GM12891 (cell line): ENCODE measurements at places on chromosomes 5 and 9.

DNA sequence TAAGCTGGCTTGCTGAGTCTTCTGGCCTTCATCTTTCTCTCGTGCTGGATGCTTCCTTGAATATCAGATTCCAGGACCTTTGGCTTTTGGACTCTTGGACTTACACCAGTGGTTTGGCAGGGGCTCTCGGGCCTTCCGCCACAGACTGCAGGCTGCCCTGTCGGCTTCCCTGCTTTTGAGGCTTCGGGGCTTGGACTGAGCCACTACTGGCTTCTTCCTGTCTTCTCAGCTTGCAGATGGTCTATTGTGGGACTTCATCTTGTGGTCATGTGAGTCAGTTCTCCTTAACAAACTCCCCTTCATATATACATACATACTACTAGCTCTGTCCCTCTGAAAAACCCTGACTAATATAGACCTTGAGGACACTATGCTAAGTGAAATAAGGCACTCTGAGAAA lies 78.3 kb upstream of the SSBP2 start:
- DNase-seq = no peak

- DNase-seq = no peak
Measured at GRCh38 chr9:104783588-104783987, 19.7 kb downstream of the NIPSNAP3B start.

- no peak for DNase-seq
Measured at GRCh38 chr9:79007701-79008483, 563.9 kb upstream of the TLE4 start.

DNA sequence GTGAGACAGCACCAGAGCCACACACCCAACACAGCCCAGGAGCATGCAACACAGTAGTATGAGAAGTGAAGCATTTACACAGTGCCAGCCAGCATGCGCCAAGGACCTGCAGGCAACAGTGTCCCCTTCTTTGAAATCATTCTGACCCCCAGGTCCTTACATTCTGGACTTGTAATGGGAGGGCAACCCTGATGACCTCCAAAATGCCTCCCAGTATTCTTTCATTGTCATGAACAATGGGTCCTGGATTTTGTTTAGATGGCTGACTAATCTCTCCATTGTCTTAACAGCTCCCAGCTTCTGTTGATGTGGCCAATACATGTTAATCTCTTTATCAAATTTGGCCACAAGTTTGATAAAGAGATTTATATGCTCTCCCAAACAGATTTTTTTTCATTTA lies 417.1 kb downstream of the DMRTA1 start:
- DNase-seq = no peak

- no peak for DNase-seq
Measured at GRCh38 chr5:171450423-171451331, 31.2 kb downstream of the FGF18 start.

- DNase-seq = no peak
Measured at GRCh38 chr5:96885518-96886338, 9.4 kb downstream of the ERAP2 start.

DNA sequence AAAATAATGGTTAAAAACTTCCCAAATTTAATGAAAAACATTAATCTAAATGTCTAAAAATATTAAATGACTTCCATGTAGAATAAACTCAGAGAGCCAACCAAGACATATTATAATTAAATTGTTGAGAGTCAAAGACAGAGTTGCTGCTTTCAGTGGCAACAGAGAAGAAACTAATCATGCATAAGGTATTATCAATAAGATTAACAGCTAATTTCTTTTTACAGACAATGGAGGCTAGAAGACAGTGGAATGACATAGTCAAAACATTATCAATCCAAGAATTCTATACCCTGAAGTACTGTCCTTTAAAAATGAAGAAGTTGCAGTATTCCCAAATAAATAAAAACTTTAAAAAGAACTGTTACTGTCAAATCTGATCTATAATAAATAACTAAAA lies 268.7 kb downstream of the IRX2 start:
- DNase-seq = no peak

DNA sequence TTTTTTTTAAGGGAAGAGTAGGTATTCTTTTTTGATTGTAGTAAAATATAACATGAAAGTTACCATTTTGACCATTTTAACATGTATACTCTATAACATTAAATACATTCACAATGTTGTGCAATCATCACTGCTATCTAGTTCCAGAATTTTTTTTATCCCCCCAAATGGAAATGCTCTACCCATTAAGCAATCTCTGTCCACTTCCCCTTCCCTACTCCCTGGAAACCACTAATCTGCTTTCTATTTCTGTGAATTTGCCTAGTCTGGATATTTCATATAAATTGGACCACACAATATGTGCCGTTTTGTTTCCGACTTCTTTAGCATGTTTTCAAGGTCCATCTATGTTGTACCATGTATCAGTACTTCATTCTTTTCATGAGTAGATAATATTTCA lies 429.5 kb downstream of the TLE1 start:
- DNase-seq = no peak

GRCh38 chr5:65305913-65306312 lies 175.8 kb downstream of the ADAMTS6 start:
- DNase-seq = no peak

DNA sequence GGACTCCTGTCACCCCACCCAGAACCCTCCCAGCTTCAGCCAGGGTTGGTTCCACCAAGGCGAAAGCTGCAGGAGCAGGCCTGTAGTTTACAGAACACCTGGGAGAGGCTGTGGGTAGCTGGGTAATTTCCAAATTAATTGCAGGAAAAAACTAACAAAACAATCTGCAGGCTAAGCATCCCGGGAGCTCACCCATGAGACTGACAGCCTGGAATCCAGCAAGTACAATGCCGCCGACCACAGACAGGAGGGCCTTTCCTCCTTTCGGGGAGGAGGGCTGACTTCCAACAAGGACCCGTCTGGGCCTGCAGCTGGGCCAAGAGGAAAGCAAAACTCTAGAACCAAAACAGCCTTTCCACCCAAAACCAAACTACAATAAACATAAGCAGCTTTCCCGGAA lies 10.3 kb downstream of the FOXE1 start:
- DNase-seq = no peak

DNA sequence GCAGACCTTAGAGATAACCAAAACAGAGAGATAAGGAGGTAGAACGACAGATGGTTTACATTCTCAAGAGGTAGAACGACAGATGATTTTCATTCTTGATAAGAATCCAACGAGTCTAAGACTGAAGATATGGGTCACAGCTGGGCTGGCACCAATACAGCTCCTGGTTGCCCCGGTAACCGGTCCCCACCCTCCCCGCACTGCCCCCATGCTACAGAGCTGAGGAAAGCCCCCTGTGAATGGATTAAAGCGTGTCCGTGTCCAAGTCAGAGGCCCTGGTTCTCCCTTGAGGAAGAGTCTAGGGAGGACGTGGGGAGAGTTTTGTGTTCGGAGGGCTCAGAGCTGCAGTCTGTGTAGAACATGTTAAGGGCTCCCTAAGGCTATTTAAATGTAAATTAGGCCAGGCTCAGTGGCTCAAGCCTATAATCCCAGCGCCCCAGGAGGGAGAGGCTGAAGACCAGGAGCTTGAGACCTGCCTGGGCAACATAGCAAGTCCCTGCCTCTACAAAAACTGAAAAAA lies 8.1 kb downstream of the IDNK start:
- DNase-seq = no peak

DNA sequence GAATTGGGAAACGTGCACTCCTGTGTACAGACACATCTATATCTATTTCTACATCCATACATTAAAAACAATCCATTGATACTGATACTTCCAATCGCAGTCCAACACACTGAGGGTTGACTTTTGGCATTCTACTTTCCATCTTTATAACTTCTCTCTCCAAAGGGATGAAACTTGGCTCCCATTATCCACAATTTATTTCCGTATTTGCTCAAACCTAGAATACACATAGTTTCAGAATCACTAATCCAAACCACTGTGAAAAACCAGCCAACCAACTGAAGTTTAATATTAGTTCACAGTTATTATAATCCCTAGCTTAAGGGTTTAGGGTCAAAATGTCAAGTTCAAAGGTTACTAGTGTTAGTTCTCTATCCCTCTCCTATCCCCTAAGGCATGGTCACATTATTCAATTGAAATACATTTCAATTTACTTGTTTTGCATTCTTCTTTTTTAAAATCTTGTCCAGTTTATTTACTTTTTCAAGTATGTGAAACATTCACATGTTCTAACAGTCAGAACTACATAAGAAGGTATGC lies 156.5 kb downstream of the MED27 start:
- DNase-seq = no peak

DNA sequence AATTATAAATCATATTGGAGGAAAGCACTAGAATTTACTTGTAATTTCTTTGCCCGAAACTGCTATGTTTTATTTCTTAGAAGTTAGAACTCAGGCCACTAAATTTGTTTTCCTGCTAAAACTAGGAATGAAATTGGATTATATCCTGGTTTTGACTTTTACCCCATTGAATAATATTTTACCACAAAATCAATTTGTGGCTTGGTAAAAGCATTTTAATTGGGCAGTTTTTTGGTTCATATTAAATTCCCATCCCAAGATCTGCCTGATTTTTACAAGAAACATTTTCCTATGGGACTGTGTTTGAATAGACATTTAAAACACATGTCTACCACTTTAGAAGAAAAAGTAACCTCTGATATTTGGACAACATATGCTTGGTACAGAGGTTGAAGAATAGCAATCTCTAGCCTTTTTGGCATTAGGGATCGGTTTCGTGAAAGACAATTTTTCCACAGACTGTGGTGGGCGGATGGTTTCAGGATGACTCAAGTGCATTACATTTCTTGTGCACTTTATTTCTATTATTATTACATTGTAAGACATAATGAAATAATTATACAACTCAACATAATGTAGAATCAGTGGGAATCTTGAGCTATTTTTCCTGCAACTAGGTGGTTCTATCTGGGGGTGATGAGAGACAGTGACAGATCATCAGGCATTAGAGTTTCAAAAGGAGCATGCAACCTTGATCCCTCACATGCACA lies 565.6 kb downstream of the PRR16 start:
- no peak for DNase-seq

DNA sequence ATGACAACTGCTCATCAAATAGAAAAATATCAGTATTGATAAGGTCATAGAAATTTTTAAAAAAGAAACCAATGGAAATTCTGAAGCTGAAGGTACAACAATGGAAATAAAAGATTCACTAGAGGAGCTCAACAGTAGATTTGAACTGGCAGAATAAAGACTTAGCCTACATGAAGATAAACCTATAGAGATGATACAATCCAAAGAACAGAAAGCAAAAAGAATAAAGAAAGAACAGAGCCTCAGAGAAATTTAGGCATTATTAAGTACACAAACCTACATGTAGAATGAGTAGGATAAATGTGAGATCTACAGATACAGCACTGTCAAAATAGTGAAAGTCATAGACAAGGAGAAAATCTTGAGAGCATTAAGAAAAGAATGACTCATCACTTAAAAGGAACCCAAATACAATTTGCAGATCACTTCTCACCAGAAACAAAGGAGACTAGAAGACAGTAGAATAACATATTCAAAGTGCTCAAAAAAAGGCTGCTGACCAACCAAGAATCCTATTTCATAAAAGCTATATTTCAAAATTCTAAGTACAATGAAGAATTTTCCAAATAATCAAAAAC lies 47.8 kb upstream of the HTR4 start:
- no peak for DNase-seq

DNA sequence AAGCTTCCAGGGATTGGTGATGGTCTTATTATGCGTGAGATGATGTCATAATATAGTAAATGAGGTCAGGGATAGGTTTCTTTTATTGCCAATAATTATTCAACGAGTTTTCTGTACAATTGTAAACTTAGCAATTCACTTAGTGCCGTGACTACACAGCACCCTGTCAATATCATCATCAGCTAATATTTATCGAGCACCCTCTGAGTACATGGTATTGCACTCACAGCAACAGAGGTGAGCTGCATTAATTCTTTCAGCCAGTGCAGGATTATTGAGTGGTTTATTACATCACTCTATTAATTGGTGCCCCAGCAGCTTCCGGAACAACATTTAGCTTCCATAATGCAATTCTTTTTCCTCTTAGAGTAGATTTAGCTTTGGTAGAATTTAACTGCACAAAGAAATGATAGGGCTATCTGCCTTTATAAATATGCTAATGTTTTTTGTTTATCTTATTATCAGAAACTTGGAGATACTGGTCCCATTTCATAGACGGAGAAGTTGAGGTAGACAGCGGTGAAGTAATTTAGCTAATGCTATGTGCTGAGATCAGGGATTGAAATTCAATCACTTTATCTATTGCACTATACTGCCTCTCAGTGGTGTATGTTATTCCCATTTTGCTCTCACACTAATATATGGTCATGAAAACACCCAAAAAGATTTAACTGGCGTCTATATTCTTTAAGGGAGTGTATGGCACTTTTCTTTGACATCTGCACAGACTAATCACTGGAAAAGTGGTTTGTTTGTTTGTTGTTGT lies 726.1 kb upstream of the WWC1 start:
- DNase-seq = no peak

- DNase-seq = no peak
Measured at GRCh38 chr5:150022158-150022531, 21.6 kb downstream of the HMGXB3 start.

- no peak for DNase-seq
Measured at GRCh38 chr9:137136881-137137607, 1.9 kb upstream of the GRIN1 start.

GRCh38 chr5:21792748-21793147 lies 1060.4 kb downstream of the CDH12 start:
- no peak for DNase-seq

GRCh38 chr9:5566054-5566618 lies 55.8 kb downstream of the PDCD1LG2 start:
- no peak for DNase-seq

DNA sequence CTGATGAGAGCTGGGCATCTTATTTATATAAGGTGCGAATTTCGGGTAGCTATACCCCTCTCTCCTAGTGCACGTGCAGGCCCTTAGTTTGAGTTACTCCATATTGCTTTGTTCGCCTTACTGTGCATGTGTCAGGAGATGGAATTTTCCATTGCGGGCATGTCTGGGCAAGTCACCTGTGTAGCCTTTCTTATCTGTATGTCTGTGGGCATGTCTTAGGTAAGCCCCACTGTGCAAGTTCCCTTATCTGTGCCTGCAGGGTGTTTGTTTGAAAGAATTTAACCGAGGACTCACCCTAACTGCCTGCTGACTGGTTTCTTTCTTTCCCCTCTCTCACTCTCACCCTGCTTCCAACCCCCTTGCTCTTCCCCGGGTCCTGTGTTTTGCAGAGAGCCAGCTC lies 140.7 kb upstream of the RANBP3L start:
- no peak for DNase-seq

DNA sequence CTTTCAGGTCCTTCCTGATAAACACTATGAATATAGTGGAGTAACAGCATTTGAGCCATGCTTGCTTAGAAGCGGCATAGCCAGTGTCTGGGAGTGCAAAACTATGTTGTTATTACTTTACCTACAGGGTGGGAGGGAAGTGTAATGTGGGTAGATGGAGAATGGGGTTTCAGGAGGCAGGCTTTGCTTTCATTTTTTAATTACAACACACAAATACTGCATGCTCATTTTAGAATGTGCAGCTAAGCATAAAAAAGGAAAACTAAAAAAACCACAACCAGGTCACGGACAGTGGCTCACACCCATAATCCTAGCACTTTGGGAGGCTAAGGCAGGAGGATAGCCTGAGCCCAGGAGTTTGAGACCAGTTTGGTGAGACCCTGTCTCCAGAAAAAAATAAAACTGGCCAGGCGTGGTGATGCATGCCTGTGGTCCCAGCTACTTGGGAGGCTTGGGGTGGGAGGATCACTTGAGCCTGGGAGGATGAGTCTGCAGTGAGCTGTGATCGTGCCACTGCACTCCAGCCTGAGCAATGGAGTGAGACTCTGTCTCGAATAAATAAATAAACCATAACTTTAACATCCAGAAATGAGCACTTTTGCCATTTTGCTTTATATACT lies 20.2 kb downstream of the HAVCR1 start:
- DNase-seq = no peak
